ENCODE measurements at places on chromosomes 7 and 10. TPM values are rescaled to one million over a fixed set of nuclear protein-coding genes. Genes with fewer than 3 reads are reported as not detected.

GRCh38 chr10:1526436-1527055 lies 210.8 kb downstream of the ADARB2 start:
- H3K27me3 ChIP-seq, result peaks cover 42% of the 10 kb centered on the region
- H3K4me3 ChIP-seq, result no peak overlapping the region
- no peak for DNase-seq
- H3K27ac ChIP-seq, result no peak overlapping the region
- H3K36me3 ChIP-seq, result no peaks in the 10 kb centered on the region
- no peaks in the 10 kb centered on the region for H3K4me1 ChIP-seq

DNA sequence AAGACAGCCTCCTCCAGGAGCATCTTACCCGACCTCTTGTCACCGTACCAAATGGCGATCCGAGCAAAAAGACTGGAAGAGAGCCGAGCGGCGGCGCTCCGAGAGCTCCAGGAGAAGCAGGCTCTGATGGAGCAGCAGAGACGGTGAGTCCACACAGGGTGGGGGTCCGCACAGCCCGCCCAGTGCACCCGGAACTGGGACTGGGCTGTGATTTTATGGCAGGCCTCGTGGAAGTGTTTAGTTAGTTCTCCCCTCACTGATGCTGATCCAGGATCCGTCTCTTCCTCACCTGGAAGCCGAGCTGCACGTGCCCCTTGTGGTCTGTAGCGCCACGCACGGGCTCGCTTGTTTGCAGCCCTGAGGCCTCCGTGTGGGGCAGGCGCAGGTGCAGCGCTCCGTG lies 19.6 kb downstream of the LRRC27 start:
- no peaks in the 10 kb centered on the region for H3K4me1 ChIP-seq
- H3K27ac ChIP-seq, result no peak overlapping the region
- no peaks in the 10 kb centered on the region for H3K27me3 ChIP-seq
- no peak for DNase-seq
- H3K4me3 ChIP-seq, result no peak overlapping the region

DNA sequence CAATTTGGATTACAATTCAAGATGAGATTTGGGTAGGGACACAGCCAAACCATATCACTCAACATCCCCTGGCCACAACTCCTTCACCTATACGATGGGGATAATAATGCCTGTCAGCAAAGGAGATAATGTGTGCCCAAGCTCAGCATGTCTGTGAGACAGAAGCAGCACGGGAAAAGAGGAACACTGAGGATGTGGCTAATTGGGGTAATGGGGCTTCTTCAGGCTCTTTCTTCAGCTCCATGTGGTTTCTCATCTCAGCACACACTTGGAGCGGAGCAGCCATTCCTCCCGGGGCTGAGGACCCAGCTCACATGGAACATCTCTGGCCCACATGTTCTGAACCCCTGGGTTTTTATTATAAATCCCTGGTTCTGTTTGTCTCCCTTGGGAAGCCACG lies 136.0 kb upstream of the NAMPT start:
- no peaks in the 10 kb centered on the region for H3K36me3 ChIP-seq
- H3K4me3 ChIP-seq, result no peak overlapping the region
- no peaks in the 10 kb centered on the region for H3K27me3 ChIP-seq
- peak overlapping the region; percentile 69 for H3K27ac ChIP-seq
- H3K4me1 ChIP-seq, result peaks cover 58% of the 10 kb centered on the region

- H3K36me3 ChIP-seq, result no peaks in the 10 kb centered on the region
- no peak overlapping the region for H3K27ac ChIP-seq
- DNase-seq, result no peak
- no peaks in the 10 kb centered on the region for H3K27me3 ChIP-seq
- H3K4me3 ChIP-seq, result no peak overlapping the region
Observed at GRCh38 chr10:29751684-29752083, 116.9 kb upstream of the SVIL start.

DNA sequence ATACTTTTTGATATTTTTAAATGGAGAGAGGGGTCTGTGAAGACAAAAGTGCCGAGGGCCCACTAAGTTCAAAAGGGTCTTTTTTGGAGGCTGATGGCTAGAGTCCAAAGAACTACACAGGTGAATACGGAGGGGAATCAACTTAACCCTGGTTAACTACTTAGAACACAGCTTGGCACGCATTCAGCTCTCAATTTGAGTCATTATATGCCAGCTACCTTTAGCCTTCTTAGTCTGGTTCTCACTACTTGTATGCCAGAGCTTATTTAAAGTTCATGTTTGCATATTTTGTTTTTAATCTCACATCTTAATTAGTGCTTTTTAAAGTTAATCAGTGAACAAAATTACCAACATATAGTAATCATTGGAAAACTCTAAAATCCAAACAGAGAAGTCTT lies 80.8 kb downstream of the VWDE start:
- no peaks in the 10 kb centered on the region for H3K36me3 ChIP-seq
- no peak overlapping the region for H3K4me3 ChIP-seq
- no peaks in the 10 kb centered on the region for H3K4me1 ChIP-seq
- DNase-seq, result no peak
- H3K27ac ChIP-seq, result no peak overlapping the region

DNA sequence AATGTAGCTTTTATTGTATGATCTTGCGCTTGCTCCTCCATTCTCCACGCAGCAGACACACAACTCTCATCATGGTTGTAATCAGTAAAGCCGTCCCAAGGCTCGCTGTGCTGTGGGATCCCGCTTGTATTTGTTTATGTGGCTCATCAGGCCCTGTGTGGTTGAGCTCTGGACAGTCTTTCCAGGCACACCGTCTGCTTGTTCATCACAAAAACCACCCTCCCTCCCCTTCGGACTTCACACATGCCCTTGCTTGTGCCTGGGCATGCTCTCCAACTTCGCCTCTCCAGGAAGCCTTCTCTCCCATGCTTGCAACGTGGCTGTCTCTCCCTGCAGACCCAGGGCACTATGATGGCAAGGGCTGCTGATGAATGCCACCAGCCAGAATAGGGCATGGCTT lies 62.4 kb downstream of the HK1 start:
- no peaks in the 10 kb centered on the region for H3K27me3 ChIP-seq
- H3K36me3 ChIP-seq, result peaks cover 16% of the 10 kb centered on the region
- no peak overlapping the region for H3K4me3 ChIP-seq
- DNase-seq, result no peak
- peaks cover 88% of the 10 kb centered on the region for H3K4me1 ChIP-seq
- H3K27ac ChIP-seq, result peak overlapping the region; percentile 8

DNA sequence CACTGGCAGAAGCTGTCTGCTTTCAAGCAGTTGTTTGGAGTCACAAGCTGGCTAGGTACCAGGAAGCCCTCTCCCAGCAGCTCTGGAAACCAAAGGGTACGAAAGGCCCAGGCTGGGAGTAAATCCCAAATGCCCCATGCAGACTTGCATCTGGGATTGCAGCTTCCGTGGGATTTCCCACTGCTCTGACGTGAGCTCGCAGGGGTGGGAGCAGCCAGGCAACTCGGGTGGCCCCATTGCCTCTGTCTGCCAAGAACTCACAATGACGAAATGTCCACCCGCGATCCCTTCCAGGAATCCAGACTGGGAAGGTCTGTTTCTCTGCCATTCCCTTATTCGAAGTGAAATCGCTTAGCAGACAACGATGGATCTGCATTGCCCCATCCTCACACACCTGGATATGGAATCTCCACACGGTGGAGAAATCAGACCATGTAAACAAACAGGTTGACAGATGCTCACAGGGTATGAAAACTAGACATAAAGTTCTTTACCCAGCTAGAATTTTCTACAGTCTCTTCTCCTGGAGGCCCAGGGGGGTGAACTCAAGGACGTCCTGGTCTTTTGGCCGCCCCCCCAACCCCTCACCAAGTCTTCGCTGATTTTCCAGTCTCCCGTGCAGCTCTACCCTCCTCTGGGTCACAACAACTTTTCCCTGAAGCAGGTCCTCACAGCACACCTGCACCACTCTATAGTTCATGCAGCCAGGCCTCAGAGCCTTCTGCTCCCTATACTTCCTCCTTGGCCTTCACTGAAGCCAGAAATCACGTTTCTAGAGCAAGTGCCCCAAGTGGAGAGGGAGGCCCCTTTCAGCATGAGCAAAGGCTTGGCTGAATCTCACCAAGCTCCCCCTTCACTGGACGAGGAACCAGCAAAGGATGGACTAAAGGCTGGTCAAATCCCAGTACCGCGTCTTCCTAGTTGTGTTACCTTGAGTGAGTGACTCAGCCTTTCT lies 20.0 kb downstream of the SH3PXD2A start:
- no peak overlapping the region for H3K4me3 ChIP-seq
- peaks cover 88% of the 10 kb centered on the region for H3K4me1 ChIP-seq
- peak overlapping the region; percentile 80 for H3K27ac ChIP-seq
- no peaks in the 10 kb centered on the region for H3K36me3 ChIP-seq

DNA sequence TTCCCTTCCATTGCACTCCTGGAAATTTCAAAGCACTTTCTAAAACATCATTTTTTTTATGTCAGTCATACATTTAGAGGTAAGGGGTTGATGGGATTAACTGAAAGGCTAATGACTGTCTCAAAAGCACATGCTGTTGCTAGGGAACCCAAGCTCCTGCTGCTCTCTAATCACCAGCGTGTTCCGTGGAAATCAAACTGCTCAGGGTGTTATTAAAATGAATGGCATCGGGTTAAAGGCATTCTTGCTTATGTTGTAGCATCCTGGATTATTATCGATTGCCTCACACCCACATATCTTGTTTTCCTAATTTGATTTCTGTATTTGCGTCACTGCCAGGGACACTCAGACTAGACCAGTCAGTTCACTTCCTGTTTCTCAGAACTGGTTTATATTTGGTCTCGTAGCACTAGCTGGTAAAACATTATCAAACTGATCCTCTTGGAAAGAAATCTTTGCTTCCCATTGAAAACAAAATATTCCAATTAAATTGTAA lies 216.5 kb upstream of the MKLN1 start:
- no peaks in the 10 kb centered on the region for H3K27me3 ChIP-seq
- H3K36me3 ChIP-seq, result no peaks in the 10 kb centered on the region
- H3K4me3 ChIP-seq, result peak overlapping the region; percentile 91
- peak overlapping the region; percentile 99 for H3K27ac ChIP-seq
- DNase-seq, result no peak

- no peak for DNase-seq
- no peak overlapping the region for H3K27ac ChIP-seq
- no peaks in the 10 kb centered on the region for H3K36me3 ChIP-seq
- H3K4me3 ChIP-seq, result no peak overlapping the region
- H3K27me3 ChIP-seq, result no peaks in the 10 kb centered on the region
Observed at GRCh38 chr7:103766660-103767059, 222.8 kb downstream of the RELN start.

GRCh38 chr7:156616269-156617202 lies 24.0 kb upstream of the RNF32 start:
- H3K27me3 ChIP-seq, result peaks cover 73% of the 10 kb centered on the region
- no peaks in the 10 kb centered on the region for H3K36me3 ChIP-seq
- no peak for DNase-seq
- no peak overlapping the region for H3K27ac ChIP-seq
- peaks cover 4% of the 10 kb centered on the region for H3K4me1 ChIP-seq

GRCh38 chr10:30789806-30790205 lies 160.3 kb upstream of the LYZL2 start:
- no peaks in the 10 kb centered on the region for H3K27me3 ChIP-seq
- DNase-seq, result no peak
- H3K27ac ChIP-seq, result no peak overlapping the region
- no peaks in the 10 kb centered on the region for H3K36me3 ChIP-seq

MCM10 gene
- 0.08 TPM for total RNA-seq

PRSS58 gene
- not detected for total RNA-seq

LRRD1 gene
- total RNA-seq, result not detected

ALDH18A1 gene
- total RNA-seq, result 11.1 TPM

GPR15LG gene
- not detected for total RNA-seq
